Fibroblast of the aortic adventitia (primary cell): ENCODE measurements at places on chromosomes 2 and 18. TPM values are rescaled to one million over a fixed set of nuclear protein-coding genes. Genes with fewer than 3 reads are reported as not detected.

The MAIP1 gene
- total RNA-seq: 5.6 and 23.3 TPM in 2 replicates

The DNAH6 gene
- under 0.01 and 0.49 TPM in 2 replicates for total RNA-seq

The RMDN2 gene
- 9.6 and 14.9 TPM in 2 replicates for total RNA-seq

The RBM44 gene
- 0.27 and 0.65 TPM in 2 replicates for total RNA-seq

The DTYMK gene
- 12.8 and 41.8 TPM in 2 replicates for total RNA-seq

The IL1F10 gene
- total RNA-seq: not detected in 2 replicates

The KRTCAP3 gene
- not detected in 2 replicates for total RNA-seq

The DTNA gene
- 22.0 and 34.3 TPM in 2 replicates for total RNA-seq

The ZNG1B gene
- 32.5 and 41.0 TPM in 2 replicates for total RNA-seq

The GALR1 gene
- total RNA-seq: under 0.01 TPM in 1 of 2 replicates, not detected in the other

The FBXO36 gene
- 1.6 and 5.5 TPM in 2 replicates for total RNA-seq

The TOGARAM2 gene
- total RNA-seq: under 0.01 TPM in 1 of 2 replicates, not detected in the other

The COL6A3 gene
- total RNA-seq: 1,372 and 1,478 TPM in 2 replicates

The TANK gene
- 44.2 and 57.8 TPM in 2 replicates for total RNA-seq

The ABCG8 gene
- total RNA-seq: not detected in 2 replicates

The THADA gene
- total RNA-seq: 34.6 and 54.9 TPM in 2 replicates

The RNF149 gene
- 46.4 and 50.7 TPM in 2 replicates for total RNA-seq

The COLEC11 gene
- 0.09 and 0.65 TPM in 2 replicates for total RNA-seq

The IL37 gene
- total RNA-seq: not detected in 2 replicates

The AP1S3 gene
- 8.1 and 16.8 TPM in 2 replicates for total RNA-seq

The LYG2 gene
- not detected in 2 replicates for total RNA-seq
